ENCODE measurements at places on chromosomes 3 and 15.

DNA sequence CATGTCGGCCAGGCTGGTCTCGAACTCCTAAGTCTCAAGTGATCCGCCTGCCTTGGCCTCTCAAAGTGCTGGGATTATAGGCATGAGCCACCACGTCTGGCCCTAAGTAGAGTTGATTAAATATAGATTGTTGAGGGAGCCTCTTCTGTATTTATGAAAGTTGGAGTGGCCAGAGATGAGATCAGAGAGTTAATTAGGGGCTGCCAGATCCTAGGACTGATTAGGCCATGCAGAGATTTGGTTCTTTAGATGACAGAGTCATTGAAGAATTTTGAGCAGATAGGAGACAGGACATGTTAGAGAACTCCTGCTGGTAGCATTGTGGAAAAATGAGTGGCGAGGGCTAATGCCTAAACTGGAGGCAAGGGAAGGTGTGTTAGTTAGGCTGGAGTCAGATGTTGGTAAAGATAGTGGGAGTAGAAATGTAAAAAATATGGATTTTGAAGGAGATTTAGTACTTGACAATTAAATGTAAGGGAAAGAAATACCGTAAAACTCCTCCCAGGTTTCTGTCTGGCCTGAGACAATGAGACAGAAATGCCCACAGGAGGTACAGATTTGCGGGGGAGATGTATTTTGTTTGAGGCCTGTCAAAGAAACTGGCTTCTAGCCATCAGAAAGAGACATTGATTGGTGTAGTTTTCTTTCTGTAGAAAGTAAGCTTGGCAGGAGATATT lies 23.4 kb downstream of the SACM1L start:
- DNase-seq = no peak

DNA sequence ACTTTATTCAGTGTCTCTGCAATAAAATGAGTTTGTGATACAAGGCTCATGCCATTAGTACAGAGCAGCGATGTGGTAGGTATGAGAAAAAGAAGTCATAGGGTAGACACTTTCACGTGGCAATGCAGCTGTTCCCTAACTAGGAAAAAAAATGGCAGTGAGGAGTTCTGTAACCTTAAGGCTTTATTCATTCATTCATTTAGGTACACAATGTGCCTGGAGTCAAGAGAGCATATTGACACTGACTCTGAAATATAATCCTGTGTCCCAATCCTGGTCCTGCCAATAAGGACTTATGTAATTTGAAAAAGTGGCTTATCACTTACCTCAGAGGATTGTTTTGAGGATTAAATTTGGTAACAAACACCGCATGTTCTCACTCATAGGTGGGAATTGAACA lies 173.0 kb upstream of the AZI2 start:
- DNase-seq = no peak

- no peak for DNase-seq
These were observed 562.8 kb downstream of the NR2F2 start for GRCh38 chr15:96893159-96893906.

DNA sequence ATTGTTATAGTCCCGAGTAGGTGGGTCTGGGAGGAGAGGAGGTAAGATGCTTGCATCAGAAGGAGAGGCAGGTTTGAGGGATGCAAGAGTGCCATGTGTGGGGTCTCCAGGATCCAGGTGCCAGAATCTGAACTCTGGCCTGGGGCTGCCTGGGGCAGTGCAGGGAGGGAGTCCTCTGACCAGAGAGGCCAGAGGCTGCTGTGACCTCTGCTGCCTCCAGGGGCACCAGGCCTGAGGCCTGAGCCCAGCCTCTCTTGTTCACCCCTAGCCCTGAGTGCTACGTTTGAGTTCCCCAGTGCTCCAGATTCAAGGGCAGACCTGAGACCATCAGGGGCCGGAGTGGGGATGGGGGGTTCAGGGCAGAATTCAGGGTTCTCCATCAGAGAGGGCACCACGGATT lies 7.4 kb downstream of the SLC38A3 start:
- DNase-seq = no peak

DNA sequence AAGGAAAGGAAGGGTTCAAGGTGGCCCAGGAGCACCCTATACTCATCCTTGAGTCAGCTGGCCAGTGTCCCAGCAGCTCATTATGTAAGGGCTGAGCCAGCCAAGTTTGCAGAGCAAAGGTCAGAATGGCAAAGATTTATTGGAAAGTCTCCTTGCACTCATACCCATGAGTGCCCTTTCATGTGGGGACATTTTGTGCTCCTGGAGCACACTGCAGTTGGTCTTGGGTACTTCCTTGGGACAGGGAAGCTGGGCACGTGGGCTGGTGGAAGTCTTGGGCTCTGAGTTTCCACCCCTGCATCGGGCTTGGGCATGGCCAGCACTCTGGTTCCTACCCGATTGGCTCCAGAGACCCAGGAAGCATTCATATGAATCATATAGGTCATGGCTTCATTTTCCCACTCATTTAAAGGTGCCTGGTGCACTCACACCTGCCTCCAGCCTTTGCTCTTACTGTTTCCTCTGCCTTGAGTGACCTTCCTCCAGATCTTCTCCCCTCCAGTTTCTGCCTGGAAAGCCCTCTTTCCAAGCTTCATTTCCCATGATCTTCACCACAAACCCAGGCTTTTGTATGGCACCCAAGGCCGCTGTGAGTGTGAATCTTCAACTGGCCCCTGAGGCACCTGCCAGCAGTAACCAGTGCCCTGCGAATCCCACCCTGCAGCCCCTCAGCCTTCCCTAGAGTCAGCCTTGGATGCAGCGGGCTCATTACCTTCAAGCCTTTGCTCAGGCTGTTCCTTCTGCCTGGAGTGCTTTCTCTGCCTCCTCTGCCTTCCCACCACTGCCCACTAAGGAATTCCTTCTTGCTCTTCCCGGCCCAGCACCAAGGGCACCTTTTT lies 10.5 kb upstream of the PRKCD start:
- no peak for DNase-seq

DNA sequence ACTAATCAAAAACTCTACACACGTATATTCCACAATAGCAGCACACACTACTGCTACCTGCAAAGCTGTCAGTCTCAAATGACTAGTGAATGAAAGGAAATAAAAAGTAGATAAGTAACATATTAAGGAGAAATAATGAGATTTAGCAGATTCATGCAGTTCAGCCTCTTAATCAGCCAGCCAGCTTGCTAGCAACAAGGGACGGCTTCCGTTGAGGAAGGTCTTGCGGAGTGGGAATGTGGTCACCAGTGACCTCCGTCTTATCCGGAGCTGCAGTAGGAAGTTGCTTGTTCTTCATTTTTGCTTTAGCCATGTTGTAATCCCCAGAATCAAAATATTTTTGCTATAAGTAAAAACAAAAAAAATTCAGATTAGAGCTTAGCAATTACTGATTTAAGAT lies 17.1 kb downstream of the ARPP19 start:
- DNase-seq = no peak

GRCh38 chr3:66938338-66938963 lies 59.7 kb upstream of the KBTBD8 start:
- DNase-seq = no peak

GRCh38 chr15:71666763-71667620 lies 143.4 kb upstream of the NR2E3 start:
- DNase-seq = no peak
